ENCODE measurements at places on chromosomes 2 and 18.

GRCh38 chr2:220533485-220533884 is 906.1 kb downstream of the SLC4A3 start:
- DNase-seq, result no peak

DNA sequence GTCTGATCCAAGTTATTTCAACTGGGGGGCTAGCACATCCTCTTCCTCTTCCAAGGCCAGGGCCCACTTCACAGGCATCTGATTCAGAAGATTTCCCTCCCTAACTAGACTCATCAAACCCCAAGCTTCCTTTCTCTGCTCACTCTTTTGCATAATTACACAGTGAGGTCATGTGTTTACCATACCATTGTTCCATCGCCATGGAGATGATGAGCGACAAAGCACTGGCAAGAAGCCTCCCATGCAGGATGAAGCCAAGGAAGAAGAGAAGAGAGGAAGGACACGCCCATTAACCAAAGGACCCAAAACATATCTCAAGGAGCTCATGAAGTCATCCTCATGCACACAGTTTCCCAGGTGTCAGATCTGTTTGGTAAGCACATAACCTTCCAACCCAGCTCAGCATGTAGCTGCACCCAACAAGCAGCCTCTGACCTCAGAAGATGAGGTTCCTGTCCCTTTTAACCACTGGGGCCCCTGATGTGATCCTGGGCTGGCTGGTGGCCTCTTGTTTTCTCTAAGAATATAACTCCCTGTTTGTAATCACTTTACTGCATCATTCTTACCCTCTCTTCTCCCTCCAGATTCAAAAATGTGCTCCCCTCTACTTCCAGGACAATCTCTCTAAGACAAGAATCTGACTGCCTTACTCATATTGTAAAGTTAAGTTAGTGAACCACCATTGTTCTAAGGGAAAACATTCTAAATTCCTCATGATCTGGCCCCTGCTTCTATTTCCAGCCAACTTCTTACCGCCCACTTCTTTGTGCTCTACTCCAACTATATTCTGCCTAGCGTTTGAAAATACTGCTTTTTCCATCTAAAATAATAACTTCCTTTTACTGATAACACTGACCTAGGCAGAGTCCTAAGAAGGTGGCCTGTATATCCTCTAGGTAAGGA is 190.1 kb downstream of the TTC32 start:
- DNase-seq, result no peak

DNA sequence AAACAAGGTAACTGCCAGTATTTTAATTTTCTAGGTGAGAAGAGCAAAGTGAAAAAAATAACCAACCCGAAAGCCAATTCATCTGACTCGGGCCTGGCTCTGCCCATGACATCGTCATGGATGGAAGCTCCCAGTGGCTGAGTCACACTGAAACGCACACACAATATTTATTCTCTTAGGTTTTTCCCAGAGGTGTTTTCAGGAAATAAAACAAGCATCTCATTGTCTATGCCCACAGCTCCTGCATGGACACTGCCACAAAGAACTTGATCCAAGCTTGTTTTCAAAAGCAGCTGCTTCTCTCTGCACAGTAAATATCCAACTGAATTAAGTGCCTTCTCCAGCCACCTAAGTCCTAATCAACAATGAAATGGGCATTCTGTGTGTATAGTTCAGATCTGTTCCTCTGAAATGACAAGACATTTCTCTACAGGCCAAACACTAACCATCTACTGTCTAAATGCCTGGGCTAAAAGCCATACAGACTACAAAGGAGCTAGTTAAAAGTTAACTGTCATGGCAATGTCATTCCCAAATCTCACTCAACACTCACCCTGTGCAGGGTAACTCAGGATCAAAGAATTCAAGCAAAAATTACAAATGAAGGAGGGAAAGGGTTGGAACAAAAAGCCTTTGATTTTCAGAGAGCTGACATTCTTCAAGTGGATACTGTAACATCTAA is 62.9 kb downstream of the RPL31 start:
- DNase-seq, result no peak

DNA sequence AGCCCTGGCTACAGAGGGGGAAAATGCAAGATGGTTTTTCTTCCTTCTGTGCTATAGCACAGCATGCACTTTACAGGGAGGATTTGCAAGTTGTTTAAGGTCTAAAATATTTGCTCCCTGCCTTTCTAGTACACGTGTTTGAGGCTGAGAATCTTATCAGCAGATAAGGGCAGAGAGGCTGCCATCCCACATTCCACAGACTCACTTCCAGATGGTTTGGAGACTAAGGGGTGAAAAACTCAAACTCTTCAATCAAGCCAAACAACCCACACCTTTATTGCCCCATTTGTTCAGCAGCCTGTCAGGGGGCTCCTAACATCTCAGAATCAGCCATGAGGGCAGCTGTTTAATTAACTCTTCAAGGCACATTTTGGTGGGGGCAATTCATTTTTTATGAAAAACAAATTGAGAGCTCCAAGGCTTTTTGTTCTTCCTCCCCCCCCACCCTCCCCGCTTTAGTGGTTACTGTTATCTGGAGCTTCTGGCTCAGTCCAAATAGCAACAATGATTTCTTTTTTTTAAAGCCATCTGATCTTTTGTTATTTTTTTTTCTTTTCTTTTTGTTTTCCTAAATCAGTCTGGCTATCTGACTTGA is 242.6 kb upstream of the NT5C1B start:
- DNase-seq, result no peak

- DNase-seq, result no peak
Observed at GRCh38 chr2:120509991-120510735, 164.2 kb downstream of the INHBB start.

DNA sequence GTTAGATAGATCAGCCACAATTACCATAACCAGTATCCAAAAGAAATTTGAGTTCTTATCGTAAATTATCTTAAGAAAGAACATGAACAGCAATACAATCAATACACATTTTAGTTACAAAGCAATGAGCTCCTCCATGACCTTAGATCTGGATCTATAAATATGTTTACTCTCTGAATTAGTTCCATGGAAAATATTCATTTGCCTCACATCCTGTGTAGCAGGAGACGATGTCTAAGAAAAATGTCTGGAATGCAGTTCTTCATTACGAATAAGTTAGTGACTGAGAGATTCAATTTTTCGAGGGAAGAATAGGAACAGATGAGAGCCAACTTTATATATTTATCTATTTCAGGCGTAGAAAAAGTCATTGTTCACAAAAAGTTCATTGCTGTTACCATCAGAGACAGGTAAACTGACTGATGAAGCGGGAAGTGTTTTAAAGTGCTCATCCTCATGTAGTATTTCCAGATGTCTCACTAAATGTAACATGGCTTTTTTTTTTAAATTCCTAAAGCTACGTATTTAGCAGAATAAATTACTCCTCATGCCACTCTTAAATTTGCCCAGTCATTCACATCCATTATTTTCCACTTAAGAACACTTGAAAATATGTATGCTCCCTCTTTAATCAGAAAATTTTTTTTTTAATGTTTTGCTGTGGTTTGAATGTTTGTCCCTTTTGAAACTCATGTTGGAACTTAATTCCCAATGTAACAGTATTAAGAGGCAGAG is 106.5 kb upstream of the SCN1A start:
- no peak for DNase-seq

GRCh38 chr18:79496978-79497637 is 101.4 kb downstream of the NFATC1 start:
- DNase-seq, result no peak

GRCh38 chr18:35572644-35573043 is 8.9 kb upstream of the GALNT1 start:
- no peak for DNase-seq

GRCh38 chr2:25098056-25098455 is 56.2 kb downstream of the EFR3B start:
- DNase-seq, result no peak

- DNase-seq, result no peak
Observed at GRCh38 chr2:184879671-184880070, 281.3 kb downstream of the ZNF804A start.

DNA sequence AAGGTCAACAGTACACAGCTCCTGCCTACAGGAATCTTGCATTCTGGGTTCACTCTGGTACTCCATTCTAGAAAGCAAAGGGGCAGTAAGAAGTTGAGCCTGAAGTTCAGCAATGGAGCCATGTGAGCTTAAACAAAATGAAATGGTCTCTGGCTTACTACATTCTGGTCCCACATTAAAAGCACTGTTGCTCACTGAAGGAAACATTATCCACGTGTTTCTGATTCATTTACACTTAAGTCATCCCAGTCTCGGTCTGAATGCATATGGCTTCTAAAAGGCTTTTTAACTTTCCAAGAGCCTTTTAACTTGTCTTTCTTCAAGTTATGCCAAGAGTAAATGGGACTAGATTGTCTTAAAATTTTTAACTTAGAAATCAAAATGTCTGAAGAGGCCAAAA is 177.8 kb downstream of the LNPK start:
- no peak for DNase-seq

GRCh38 chr2:169221745-169222369 is 140.5 kb downstream of the LRP2 start:
- no peak for DNase-seq

DNA sequence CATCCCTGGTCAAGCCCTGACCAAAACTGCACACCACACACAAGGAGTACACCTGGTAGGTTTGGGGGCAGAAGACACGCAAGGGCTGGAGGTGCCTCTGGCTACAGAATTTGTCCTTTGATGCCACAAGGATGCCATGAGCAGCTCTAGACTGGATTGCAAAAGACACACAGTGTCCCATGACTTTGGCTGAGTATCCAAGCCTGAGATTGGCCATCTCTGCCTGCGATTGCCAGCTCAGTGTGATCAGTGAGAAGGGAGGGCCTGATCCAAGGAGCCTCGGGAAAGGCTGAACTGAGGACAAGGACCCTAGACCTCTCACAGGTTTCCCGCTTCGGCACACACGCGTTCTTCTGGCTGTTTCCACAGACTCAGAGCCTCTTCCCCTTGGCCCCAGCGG is 60.0 kb upstream of the FOSL2 start:
- DNase-seq, result no peak

- DNase-seq, result no peak
Observed at GRCh38 chr2:96664366-96664925, 21.9 kb downstream of the FER1L5 start.

DNA sequence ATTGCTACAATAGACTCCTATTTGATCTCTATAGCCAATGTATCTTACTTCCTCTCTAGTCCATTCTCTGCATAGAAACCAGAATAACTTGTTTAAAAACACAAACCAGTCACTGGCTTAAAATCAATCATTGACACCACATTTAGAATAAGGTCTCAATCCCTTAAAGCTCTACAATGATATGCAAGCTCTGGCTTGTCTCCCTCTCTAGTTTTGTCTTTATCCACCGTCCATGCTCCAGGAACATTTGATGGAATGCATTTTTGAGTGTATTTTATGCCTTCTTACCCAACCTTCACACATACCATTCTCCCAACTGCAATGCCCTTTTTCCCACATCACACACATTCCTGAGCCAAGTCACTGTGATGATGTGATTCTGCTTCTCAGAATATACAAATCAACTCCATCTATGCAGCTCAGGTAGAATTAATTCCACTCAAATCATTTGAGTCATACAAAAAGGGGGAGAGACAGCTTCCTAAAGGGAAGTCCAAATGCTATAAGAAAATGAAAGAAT is 1107.2 kb downstream of the DPP10 start:
- DNase-seq, result no peak

- DNase-seq, result no peak
Observed at GRCh38 chr2:72793798-72794440, 31.9 kb downstream of the EXOC6B start.

GRCh38 chr2:151762694-151763093 is 28.4 kb upstream of the NEB start:
- DNase-seq, result no peak

DNA sequence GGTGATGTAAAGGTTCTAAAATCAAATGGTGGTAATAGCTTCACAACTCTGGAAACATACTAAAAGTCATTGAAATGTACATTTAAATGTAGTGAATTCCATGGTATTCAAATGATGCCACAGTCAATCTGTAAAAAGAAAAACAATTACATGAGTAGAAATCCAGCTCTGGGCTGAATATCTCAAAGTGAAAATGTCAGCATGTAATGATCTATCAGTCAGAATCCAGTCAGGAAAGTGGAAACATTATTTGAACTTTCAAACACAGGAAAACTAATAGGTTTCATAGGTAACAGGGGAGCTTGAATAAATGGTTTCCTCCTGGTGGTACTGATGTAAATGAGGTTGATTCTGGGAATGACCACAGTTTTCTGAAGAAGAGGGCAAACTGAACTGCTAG is 186.4 kb downstream of the CDH7 start:
- no peak for DNase-seq

- no peak for DNase-seq
Observed at GRCh38 chr18:5429681-5430080, 114.1 kb downstream of the EPB41L3 start.

- DNase-seq, result no peak
Observed at GRCh38 chr2:204331988-204332387, 213.3 kb upstream of the PARD3B start.

DNA sequence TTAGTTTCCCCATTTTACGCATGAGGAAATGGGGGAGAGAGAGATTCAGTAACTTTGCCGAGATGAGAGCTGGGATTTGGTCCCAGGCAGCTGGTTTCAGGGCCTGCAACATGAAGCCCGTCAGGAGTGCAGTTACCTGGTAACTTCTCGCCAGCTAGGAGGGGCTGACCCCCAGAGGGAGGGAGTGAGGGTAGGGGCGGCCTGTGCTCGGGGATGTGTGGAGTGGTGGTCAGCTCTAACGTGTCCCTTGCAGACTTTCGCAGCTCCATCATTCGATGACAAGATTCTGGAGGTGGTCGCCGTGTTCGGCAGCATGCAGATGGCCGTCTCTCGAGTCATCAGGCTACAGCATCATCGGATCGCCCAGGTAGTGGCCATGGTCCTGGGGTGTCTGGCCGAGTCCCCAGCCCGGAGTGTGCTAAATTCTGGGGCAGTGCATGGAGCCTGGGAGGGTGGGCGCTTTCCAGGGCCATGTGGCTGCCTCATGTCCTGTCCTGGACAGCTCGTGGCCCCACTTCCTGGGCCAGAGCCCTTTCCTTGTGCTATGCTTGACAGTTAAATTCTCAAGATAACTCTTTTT is 103.8 kb downstream of the DGKD start:
- DNase-seq, result no peak

DNA sequence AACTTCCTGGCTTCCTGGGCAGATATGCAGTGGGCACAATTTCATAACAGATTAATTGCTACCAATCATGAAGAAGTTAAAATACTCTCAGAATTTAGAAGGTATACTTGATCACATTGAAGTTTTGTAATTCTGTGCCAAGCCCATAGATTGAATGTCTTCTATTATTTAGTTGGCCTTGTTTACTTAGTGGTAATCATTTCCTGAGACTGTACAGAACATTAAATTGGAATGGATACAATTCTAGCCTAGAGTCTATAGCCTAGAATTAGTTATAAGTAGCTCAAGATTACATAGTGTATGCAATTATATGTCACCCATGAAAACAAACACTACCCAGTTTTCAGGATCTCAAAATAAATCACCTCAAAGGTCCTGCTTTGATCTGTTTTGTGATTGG is 615.8 kb downstream of the XIRP2 start:
- DNase-seq, result no peak

- DNase-seq, result no peak
Observed at GRCh38 chr2:178782236-178782635, 25.0 kb downstream of the TTN start.

GRCh38 chr2:164824872-164825271 is 16.8 kb downstream of the COBLL1 start:
- DNase-seq, result no peak
